ENCODE measurements at places on chromosomes 4 and X.

DNA sequence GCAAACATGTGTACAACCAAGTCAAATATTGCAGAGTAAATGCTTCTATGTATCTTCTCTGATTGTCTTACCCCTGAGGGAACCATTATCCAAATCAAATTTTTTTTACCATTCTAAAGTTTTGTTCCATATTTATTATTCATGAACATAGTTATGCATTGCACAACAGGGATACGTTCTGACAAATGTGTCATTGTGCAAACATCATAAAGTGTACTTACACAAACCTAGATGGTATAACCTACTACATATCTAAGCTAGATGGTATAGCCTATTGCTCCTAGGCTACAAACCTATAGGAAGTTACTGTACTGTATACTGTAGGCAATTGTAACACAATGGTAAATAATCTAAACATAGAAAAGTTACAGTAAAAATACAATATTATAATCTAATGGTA lies 23.4 kb downstream of the BEX3 start:
- DNase-seq, result no peak

DNA sequence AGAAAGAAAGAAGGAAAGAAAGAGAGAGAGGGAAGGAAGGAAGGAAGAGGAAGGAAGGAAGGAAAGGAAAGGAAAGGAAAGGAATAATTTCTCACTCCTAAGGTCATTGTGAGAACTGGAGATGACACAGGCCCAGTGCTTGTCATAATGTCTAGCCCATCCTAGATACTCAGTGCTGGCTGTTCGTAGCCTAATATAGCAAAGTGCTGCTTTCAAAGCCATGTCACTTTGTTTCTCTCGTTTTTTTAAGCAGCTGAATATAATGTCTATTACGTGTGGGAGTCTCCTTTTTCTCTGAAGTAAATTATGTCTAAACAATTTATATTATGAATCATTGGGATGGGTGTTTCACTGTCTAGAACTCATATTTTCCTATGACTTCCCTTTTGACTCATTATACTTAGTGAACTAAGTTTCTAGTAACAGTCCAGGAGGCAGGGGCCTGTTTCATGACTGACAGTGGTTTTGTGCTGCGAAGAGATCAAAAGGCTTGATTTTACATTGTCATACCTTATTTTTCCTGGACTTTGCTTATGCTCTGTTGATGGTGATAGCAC lies 327.0 kb upstream of the ZFP42 start:
- no peak for DNase-seq

GRCh38 chr4:76950956-76951671 lies 1.6 kb downstream of the SEPTIN11 start:
- no peak for DNase-seq

DNA sequence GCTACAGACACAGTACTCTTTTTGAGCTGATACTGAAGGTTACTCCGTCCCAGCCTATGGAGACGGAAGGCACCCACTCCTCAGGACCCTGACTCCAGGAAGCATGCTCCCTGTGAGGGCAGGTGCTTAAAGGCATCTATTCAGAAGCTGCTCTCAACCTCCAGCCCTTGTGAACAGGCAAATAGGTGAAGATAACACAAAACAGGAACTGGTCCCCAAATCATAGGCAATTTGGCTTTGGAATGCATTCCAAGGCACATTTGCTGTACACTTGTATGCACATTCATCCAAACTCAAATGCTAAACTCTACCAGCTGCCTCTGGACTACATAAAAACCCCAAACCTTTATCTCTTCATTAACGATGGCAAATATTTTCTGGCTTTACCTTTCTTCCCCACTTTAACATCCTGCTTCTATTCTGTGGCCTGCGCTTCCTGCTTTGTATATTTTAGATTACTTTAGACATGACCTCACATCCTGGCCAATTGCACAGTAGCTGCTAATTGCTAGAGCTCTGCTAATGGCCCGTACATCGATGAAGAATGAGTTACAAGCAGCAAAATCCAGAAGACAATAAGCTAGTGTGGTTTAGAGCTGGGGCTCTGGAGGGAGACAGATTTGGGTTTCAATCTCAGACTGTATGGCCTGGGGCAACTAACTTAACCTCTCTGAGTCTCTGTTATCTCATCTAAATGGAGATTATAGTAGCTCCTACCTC lies 3.2 kb downstream of the SEL1L3 start:
- DNase-seq, result no peak

DNA sequence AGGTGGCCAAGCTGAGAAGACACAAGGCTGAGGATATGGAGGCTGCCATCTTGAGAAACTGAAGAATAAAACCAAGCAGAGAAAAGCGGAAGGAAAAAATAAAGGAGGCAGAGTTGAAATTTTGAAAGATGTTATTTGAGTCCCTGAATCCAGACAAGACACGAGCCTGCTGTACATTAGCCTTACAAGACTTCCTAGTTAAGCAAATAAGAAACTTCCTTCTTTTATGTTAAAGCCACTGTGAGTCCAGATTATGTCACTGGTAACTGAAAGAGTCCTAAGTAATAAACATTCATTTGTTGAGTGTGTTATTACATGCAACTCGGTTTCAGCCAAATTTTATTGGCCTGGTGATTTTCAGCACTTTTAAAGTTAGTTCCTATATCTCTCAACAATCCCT lies 30.4 kb downstream of the DRD5 start:
- no peak for DNase-seq

- DNase-seq, result no peak
Observed at GRCh38 chr4:36516522-36517095, 235.2 kb downstream of the DTHD1 start.

DNA sequence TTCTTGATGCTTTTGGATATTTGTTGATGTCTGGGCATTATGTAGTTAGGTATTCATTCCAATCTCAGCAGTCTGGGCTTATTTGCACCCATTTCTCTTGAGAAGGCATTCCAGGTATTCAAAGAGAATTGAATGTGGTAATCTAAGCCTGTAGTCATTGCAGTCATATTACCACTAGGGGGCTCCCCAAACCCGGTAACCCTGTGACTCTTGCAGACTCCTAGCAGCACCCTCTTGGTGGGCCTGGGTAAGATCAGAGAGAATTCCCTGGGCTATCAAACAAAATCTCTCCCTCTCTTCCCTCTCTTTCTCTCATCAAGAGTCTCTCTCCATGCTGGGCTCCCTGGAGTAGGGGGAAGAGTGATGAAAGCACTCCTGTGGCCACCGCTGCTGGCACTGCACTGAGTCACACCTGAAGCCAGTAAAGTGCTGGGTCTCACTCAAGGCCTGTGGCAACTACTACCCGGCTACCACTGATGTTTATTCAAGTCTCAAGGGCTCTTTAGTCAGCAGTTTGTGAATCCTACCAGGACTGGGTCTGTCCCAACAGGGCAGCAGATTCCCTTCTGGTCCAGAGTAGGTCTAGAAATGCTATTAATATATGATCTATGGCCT lies 187.7 kb upstream of the NUDT10 start:
- no peak for DNase-seq

All from HS-27A (cell line).